D341Med (cell line): ENCODE measurements at places on chromosomes 5 and 9.

DNA sequence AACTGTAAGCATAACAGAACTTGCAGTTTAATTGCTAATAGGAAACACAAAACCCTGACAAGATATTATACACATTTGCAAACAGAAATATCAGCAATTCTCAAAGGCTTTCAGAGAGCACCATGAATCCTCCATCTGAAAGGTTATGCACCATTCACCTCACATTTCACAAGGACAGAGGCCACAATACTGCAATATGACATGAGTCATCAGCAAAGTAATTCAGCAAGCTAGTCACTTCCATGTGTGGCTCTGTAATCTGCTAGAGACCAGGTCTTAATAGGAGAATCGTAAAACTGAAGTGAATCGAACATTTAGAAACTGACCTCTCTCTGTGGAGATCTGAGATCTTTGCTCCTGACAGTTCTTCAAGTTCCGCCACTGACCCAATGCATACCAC is 28.3 kb downstream of the IARS1 start:
- DNase-seq: no peak

- no peak for DNase-seq
Measured at GRCh38 chr9:89799221-89799620, 194.4 kb downstream of the GADD45G start.

GRCh38 chr5:123450640-123451039 is 27.4 kb upstream of the CEP120 start:
- DNase-seq: no peak

DNA sequence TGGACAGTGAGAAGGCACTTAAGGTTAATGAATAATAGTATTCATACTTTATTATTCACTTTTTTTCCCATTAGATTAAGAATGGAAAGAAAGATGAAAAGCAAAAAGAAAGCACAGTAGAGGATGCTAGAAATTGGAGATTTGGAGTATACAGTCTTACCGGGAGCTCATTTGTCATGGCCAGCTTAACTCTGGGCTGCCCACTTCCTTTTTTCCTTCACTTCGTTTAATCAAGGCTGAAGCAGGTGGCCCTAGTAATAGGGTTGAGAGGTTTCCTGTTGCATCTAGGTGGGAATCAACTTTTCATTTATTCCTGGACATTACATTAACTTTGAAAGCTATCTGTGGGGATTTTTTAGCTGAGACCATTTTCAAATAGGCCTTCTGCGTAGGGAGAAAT is 57.0 kb upstream of the MEGF10 start:
- no peak for DNase-seq

GRCh38 chr5:71922584-71923106 is 184.6 kb upstream of the MAP1B start:
- DNase-seq: no peak

DNA sequence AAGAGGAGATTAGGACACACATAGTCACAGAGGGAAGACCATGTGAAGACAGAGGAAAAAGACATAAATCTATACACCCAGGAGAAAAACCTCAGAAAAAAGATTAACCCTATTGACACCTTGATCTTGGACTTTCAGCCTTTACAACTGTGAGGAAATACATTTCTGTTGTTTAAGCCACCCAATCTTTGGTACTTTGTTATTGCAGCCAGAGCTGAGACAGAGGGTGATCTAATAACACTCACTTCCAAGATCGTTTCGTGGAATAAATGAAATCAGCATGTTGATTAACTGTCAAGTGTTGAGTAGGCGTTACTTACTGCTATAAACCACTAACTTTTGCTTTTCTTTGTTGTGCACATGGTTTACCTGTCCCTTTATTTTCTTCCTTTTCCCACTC is 361.2 kb upstream of the RIOK2 start:
- DNase-seq: no peak

GRCh38 chr9:6006749-6007057 is 8.7 kb downstream of the RANBP6 start:
- no peak for DNase-seq
